Tibial artery (tissue), 4 donors: ENCODE measurements at places on chromosomes 13 and 19.
A peak's percentile ranks its signal among the peaks of the same experiment; 100 is the strongest.

- H3K27ac ChIP-seq = no peak overlapping the region
- no peaks in the 10 kb centered on the region for H3K4me1 ChIP-seq
- H3K4me3 ChIP-seq = no peak overlapping the region
- H3K27me3 ChIP-seq = no peaks in the 10 kb centered on the region
These were observed 7.8 kb downstream of the ZNF600 start for GRCh38 chr19:52778811-52779210.

DNA sequence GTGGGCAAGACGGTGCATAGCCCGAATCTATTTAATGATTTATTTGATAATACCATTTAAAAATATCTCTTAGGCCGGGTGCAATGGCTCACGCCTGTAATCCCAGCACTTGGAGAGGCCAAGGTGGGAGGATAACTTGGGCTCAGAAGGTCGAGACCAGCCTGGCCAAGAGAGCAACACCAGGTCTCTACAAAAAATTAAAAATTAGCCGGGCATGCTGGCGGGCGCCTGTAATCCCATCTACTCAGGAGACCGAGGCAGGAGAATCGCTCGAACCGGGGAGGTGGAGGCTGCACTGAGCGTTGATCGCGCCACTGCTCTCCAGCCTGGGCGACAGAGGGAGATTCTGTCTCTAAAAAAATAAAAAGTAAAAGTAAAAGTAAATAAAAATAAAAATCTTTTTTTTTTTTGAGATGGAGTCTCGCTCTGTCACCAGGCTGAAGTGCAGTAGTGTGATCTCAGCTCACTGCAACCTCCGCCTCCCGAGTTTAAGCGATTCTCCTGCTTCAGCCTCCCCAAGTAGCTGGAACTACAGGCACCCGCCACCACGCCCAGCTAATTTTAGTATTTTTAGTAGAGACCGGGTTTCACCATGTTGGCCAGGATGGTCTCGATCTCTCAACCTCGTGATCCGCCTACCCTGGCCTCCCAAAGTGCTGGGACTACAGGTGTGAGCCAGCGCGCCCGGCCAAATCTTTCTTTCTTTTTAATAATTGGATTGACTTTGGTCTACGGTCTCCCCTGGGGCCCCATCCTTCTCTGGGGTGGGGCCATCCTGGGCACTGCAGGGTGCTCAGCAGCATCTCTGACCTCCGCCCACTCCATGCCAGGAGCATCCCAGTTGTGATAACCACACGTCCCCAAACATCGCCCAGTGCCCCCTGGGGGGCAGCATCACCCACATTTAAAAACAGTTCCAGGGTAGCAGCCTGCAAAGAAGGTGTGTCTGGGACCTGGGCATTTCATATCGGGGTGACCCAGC is 90.7 kb downstream of the GNG7 start:
- no peak overlapping the region for H3K4me3 ChIP-seq
- peak overlapping the region; percentile 94 for H3K27ac ChIP-seq
- H3K27me3 ChIP-seq = peaks cover 18% of the 10 kb centered on the region
- no peaks in the 10 kb centered on the region for H3K36me3 ChIP-seq

DNA sequence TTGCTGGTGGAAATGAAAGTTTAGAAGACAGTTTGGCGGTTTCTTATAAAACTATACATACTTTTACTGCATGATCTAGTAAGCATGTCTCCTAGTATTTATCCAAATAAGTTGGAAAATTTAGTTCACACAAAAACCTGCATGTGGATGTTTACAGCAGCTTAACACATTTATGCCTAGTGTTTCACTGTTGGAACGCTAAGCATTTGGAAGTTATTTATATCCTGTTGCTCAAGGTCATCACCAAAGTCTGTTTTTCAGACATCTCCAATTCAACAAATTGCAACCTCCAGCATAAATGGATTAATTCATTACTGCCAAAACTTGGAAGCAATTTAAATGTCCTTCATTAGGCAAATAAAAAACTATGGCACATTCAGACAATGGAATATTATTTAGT is 461.8 kb downstream of the SUCLA2 start:
- H3K27ac ChIP-seq = no peak overlapping the region
- DNase-seq = no peak
- no peaks in the 10 kb centered on the region for H3K4me1 ChIP-seq

DNA sequence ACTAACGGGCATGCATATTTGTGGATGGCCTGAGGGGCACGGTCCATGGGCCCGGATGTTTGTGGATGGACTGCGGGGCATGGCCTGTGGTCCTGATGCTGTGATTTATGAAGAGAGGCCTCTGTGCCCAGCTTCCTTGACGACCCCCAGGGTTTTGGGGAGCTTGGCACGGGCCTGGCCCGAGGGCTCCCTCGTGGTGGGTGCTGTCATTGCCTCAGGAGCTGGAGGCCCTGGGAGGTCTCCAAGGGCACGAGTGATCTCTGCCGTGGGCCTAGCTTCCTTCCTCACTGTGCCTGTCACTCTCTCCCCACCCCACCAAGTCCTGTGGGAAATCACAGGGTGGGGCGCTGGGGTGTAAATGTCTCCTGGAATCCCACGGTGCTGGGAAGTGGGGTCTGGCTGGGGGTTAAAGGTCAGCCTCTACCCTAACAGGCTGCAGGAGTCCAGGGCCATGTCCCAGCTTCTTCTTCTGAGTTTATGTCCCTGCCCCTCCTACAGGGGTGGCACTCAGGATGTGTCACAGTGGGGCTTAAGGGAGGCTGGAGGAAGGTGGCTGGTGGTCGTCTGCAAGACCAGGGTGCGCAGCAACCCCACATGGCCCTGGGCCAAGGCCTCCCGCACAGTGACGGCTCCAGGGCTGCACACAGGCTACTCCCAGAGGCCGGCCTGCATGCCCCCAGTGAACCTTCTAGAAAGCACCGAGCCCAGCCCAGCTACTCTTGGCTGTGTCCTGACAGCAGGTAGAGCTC is 27.6 kb upstream of the RANBP3 start:
- no peaks in the 10 kb centered on the region for H3K4me1 ChIP-seq
- no peaks in the 10 kb centered on the region for H3K27me3 ChIP-seq
- DNase-seq = no peak
- H3K27ac ChIP-seq = no peak overlapping the region
- no peak overlapping the region for H3K4me3 ChIP-seq

GRCh38 chr13:99027661-99028425 is 50.0 kb upstream of the DOCK9 start:
- H3K27me3 ChIP-seq = no peaks in the 10 kb centered on the region
- DNase-seq = no peak
- H3K4me1 ChIP-seq = no peaks in the 10 kb centered on the region

GRCh38 chr19:18261474-18261873 is 12.8 kb downstream of the IQCN start:
- DNase-seq = no peak
- H3K4me3 ChIP-seq = no peak overlapping the region
- no peaks in the 10 kb centered on the region for H3K27me3 ChIP-seq
- H3K27ac ChIP-seq = no peak overlapping the region
- H3K36me3 ChIP-seq = peaks cover 25% of the 10 kb centered on the region

DNA sequence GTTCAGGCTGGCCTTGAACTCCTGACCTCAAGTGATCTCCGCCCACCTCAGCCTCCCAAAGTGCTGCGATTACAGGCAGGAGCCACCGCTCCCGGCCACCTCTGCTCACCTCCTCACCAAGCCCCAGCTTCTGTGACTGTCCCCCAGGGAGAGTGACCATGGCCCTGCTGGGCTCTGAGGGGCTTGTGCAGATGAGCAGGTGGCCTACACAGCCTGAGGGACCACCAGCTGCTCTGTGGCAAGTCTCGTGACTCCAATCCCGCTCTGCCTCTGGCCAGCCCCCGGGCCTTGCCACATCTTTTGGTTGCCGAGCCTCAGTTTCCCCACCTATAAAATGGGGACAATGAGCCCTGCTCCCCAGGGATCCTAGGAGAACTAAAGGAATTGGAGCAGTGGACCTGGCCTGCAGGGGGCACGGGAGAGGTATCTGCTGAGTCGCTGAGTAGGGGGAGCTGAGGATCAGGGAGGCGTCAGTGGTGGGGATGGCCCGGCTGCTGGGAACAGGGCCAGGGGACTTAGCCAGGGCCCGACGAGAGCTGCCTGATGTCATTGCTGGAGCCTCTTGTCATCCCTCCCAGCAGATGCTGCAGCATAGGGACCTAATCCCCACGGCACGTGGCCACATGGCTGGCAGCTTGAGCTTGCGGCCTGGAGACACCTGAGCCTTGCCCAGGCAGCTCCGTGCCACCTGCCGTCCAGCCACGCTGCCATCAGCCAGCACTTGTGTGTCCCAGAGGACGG is 74.7 kb downstream of the GADD45B start:
- H3K4me3 ChIP-seq = no peak overlapping the region
- peak overlapping the region; percentile 9 for H3K27ac ChIP-seq
- no peaks in the 10 kb centered on the region for H3K36me3 ChIP-seq
- H3K27me3 ChIP-seq = no peaks in the 10 kb centered on the region

DNA sequence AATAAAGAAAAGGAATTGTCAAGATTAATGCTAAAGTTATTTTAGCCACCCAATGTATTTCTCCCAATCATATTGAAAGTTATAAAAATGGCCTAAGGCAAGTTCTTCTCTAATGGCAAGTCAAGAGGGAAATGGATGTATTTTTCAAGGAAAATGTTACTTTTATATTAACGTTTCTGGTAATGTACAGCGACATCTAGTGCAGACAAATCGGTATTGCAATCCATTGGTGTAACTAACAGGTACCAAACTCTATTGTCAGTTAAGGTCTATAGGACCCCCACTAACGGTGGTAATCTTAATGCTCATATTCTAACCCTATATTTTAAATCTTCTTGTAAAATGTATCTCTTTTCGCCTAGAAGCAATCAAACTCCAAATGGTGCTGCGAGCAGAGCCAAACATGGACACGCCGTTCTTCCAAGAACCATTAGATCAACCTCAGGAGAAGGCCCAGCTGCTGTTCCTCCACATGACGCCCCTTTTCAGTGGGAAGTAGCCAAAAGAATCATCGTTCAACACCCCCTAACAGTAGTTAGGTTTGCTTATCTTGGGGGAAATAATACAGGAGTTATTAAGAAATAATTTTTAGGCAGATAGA is 98.5 kb upstream of the PABPC3 start:
- H3K27ac ChIP-seq = no peak overlapping the region
- no peaks in the 10 kb centered on the region for H3K36me3 ChIP-seq
- H3K27me3 ChIP-seq = no peaks in the 10 kb centered on the region
- H3K4me3 ChIP-seq = no peak overlapping the region
- DNase-seq = no peak

DNA sequence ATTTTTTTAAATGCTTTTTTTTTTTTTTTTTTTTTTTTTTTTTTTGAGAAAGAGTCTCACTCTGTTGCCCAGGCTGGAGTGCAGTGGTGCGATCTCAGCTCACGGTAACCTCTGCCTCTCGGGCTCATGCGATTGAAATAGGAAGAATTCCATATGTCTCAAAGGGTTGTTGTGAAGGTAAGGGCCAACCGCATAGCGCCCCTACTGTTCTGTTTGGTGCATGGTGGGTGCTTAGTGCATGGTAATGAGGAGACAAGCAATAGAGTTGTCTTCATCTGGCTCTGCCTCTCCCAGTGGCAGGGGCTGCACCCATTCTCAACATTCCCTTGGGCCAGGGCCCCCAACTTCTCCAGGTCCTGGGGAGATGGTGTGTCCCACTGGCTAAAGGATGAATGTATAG is 68.7 kb downstream of the RASL11A start:
- H3K4me3 ChIP-seq = no peak overlapping the region
- H3K4me1 ChIP-seq = no peaks in the 10 kb centered on the region
- no peak overlapping the region for H3K27ac ChIP-seq
- H3K36me3 ChIP-seq = no peaks in the 10 kb centered on the region
- DNase-seq = peak; percentile 63
- H3K27me3 ChIP-seq = no peaks in the 10 kb centered on the region

- H3K36me3 ChIP-seq = no peaks in the 10 kb centered on the region
- H3K4me3 ChIP-seq = no peak overlapping the region
- H3K4me1 ChIP-seq = peaks cover 17% of the 10 kb centered on the region
- peak overlapping the region; percentile 23 for H3K27ac ChIP-seq
- no peak for DNase-seq
These were observed 16.2 kb downstream of the FRY start for GRCh38 chr13:32047793-32048192.

- no peaks in the 10 kb centered on the region for H3K27me3 ChIP-seq
- peaks cover 13% of the 10 kb centered on the region for H3K4me1 ChIP-seq
These were observed 660 bp upstream of the MVB12A start for GRCh38 chr19:17419154-17419620.

- no peaks in the 10 kb centered on the region for H3K4me1 ChIP-seq
- H3K27ac ChIP-seq = no peak overlapping the region
- no peaks in the 10 kb centered on the region for H3K36me3 ChIP-seq
- DNase-seq = no peak
- H3K4me3 ChIP-seq = no peak overlapping the region
These were observed 42.5 kb downstream of the EDNRB start for GRCh38 chr13:77876176-77876575.

- H3K4me1 ChIP-seq = no peaks in the 10 kb centered on the region
- H3K4me3 ChIP-seq = no peak overlapping the region
- no peak for DNase-seq
- peaks cover 34% of the 10 kb centered on the region for H3K36me3 ChIP-seq
- H3K27ac ChIP-seq = no peak overlapping the region
- no peaks in the 10 kb centered on the region for H3K27me3 ChIP-seq
These were observed 70.4 kb downstream of the DPY19L3 start for GRCh38 chr19:32476032-32476350.

GRCh38 chr13:26382366-26382765 is 128.4 kb downstream of the CDK8 start:
- H3K4me3 ChIP-seq = no peak overlapping the region
- H3K4me1 ChIP-seq = no peaks in the 10 kb centered on the region
- peaks cover 9% of the 10 kb centered on the region for H3K36me3 ChIP-seq
- no peaks in the 10 kb centered on the region for H3K27me3 ChIP-seq

- no peak overlapping the region for H3K27ac ChIP-seq
- no peak overlapping the region for H3K4me3 ChIP-seq
- H3K36me3 ChIP-seq = no peaks in the 10 kb centered on the region
- H3K27me3 ChIP-seq = no peaks in the 10 kb centered on the region
These were observed 13.6 kb upstream of the EPSTI1 start for GRCh38 chr13:43005460-43006236.

GRCh38 chr19:55175117-55175867 is 4.8 kb downstream of the SYT5 start:
- peaks cover 93% of the 10 kb centered on the region for H3K27me3 ChIP-seq
- DNase-seq = no peak
- H3K4me1 ChIP-seq = no peaks in the 10 kb centered on the region
- no peak overlapping the region for H3K27ac ChIP-seq
- no peak overlapping the region for H3K4me3 ChIP-seq
- no peaks in the 10 kb centered on the region for H3K36me3 ChIP-seq

GRCh38 chr19:39150807-39151600 is 25.4 kb downstream of the PAK4 start:
- H3K4me3 ChIP-seq = no peak overlapping the region
- H3K36me3 ChIP-seq = no peaks in the 10 kb centered on the region
- DNase-seq = no peak
- no peaks in the 10 kb centered on the region for H3K27me3 ChIP-seq
- no peak overlapping the region for H3K27ac ChIP-seq
